Prostate gland (tissue), 2 donors: ENCODE measurements at places on chromosomes 13 and 19.

DNA sequence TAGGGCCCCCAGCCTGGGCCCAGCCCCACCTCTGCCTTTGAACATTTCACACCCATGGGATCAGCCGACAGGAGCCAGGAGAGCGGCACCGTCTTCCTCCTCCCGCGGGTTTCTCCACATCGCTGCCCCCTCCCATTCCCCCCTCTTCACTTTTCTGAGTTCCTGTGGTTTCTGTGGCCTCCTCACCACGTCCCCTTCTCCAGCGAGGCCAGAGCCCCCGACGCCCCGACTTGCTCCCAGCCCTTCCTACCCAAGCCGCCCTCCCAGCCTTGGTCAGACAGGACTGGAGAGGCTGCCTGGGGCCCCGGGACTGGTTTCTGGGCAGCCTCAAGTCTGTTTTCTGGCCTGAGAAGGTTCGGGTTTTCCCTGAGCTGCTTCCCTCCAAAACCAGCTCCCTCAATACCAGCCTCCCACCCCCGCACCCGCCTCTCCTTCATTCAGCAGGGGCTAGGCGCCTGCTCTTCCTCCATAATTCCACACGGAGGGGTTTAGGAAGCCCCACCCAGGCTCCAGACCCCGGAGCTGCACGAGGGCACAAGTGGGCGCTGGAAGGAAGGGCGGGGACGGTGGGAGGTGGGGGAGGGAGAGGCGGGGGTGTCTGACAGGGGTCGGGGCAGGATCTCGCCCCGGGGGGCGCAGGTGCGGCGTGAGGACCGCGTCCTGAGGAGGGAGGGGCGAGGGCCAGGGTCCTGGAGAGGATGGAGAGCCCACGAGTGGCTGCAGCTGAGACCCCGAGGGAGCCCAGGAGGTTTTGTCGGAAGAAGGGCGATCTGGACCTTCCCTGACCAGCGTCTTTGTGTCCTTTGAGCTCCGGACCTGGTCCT is 4.0 kb upstream of the SIGLEC10 start:
- no peak for DNase-seq

- DNase-seq, result no peak
Measured at GRCh38 chr13:67416047-67416925, 186.2 kb upstream of the PCDH9 start.

GRCh38 chr13:27595055-27595811 is 25.1 kb downstream of the LNX2 start:
- DNase-seq, result no peak

DNA sequence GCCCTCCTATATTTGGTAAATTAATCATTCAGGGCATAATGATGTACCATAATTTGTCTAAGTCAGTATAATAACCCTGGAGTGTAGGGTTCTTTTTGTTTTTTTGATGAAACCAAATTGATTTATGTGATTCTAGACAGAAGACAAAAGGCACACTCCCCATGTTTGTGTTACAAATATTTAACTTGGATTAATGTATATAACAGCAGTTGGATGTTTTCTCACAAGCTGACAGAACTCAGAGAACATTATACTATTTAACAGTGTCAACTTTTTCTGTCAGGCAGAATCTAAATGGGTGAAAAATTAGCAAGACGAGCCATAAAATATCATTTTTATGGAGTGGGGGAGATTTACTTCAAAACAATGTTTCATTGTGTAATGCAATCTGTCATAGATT is 15.2 kb downstream of the CBY2 start:
- no peak for DNase-seq

GRCh38 chr13:36190771-36191170 is 23.6 kb downstream of the SOHLH2 start:
- DNase-seq, result no peak

GRCh38 chr13:34156841-34157365 is 339.0 kb downstream of the RFC3 start:
- peak; percentile 64 for DNase-seq

- DNase-seq, result no peak
Measured at GRCh38 chr13:100650326-100650725, 24.3 kb downstream of the TMTC4 start.

DNA sequence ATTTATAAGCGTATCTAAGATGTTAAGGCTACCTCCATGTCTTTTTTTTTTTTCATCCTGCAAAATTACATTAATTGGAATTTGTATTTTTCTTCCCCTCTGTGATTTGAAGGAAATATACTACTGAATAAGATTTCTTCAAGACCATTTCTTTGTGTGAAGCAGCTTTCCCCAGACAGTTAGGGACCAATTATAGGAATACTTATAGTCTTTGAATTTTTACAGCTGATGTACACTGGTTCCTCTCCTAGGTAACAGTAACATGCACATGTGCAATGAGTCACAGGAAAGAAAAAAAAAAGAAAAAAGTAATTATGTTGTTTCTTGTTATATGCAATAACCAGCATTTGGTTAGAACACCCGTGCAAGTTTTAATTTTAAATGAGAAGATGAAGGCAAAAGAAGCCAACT is 82.0 kb downstream of the PCDH9 start:
- DNase-seq, result no peak

DNA sequence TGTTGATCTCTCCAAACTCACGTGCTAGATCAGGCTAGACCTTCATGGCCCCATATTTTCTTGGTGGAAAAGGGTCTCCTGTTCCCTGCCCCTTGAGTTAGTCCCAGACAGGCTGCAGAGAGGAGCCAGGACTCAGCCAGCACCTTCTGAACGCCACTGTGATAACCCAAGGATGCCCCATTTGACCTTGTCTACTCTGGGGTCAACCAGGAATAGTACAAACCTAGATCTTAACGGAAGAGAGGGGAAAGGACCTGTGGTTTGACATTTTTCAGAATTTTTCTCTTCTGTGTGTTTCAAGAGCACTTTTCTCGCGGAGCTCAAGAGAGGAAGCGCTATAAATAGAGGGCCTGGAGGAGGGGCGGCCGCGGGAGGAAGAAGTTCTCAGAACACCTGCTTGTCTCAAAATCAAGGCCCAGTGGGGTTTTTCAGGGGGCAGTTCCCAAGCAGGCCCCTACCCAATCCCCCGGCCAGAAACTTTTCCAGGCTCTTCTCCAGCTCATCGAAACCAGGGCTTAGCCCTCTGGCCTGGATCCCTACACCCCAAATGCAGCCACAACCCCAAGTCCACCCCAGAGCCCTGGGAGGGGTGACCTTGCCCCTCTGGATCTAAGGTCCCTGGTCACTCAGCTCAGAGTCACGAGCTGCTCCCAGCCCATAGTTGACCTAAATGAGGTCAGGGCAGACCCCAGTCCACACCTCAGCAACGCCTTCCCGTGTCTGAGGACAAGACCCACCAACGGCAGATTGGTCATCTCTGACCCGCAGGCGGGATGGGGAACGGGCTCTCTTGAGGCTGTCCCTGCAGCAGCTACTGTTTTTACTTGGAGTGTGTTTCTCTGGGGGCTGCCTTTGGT is 75.6 kb upstream of the TM9SF2 start:
- no peak for DNase-seq

DNA sequence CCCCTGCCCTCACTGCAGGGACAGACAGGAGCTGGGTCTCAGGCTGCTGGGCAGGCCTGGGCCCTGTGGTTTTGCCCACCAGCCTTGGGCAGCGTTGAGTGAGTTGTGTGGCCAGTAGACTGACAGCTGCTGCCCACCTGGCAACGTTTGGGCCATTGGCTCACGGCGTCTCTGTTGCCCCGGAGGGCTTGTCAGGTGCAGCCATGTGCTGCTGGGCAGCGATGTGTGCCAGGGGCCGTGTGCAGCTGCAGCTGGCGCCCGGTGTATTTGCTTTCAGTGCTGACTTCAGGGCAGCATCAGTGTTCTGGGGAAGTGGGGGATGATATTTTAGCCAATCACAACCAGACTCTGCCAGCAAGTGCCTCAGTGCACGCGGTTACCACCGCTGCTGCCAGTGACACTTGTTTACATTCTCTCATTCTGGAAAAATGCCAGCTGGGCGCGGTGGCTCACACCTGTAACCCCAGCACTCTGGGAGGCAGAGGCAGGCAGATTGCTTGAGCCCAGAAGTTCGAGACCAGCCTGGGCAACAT is 10.6 kb downstream of the FZR1 start:
- peak; percentile 29 for DNase-seq

- no peak for DNase-seq
Measured at GRCh38 chr19:18160493-18160970, 7.6 kb downstream of the PIK3R2 start.
